NCI-H1436 (cell line): ENCODE measurements at places on chromosomes 5 and 9.
A peak's percentile ranks its signal among the peaks of the same experiment; 100 is the strongest.

GRCh38 chr9:118215549-118215948 lies 511.3 kb downstream of the TLR4 start:
- DNase-seq: no peak

GRCh38 chr9:1804128-1804865 lies 210.8 kb upstream of the SMARCA2 start:
- DNase-seq: no peak

- DNase-seq: no peak
These were observed 90.1 kb upstream of the PITX1 start for GRCh38 chr5:135124128-135124527.

DNA sequence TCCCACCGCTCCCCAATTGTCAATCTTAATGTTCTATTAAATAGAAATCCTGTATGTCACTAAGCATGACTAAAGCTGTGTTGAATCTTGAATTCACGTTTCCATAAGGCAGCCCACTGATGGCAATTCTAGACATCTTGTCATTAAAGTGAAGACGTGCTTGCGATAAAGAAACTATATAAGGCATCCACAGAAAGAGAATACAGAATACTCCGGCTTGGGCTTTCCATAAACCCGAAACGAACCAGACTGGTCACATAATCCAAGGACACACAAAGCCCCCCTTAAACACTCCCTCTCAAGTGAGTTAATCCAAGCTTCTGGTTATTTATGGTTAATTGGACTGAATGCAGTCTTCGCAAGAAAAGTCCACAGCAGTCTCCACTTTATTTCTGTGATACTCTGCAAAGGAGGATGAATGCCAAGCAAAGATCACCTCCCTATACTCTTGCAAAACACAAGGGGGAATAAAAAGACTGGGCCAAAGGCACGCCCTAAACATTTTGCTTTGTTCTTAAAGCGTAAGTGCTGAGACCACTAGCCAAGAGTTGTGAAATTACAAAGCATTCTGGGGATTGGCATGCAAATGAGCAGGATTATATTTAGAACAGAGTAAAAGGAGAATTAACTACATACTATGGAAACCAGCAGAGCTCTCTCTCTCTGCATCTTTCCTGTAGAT lies 54.7 kb downstream of the DPYSL3 start:
- DNase-seq: no peak

DNA sequence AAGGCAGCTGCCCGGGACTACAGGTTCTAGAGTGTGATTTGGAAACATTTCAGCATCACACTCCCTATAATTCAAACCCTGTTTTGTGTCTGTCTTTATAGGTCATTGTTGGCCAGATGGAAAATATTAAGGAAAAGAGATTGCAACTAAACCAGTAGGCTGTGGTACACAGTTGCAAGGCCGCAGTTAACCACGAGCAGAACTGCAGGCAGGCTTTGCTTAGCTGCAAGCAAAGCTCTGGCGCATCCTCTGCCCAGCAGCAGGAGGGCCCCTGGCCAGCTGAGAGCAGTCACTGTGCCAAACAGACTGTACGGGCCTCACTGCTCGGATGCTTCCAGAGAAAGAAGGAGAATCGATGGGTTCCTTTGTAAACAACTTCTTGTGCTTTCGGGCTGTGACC lies 204.5 kb downstream of the DENND1A start:
- DNase-seq: no peak

- no peak for DNase-seq
These were observed 1.3 kb downstream of the FBXL7 start for GRCh38 chr5:15501091-15501791.

DNA sequence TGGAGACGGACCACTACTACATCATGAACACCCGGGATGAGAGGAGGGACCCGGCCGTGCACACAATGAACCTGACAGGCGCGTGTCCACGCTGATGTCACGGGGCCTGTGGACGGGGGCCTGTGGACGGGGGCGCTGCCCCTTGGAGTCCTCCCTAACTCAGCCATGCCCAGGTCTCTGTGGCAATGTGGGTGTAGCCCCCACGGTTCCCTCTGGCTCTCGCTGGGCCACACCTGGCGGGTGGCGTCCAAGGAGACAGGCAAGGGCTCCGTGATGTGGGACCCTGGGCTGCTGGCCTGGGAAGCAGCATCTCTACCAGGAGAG lies 22.1 kb downstream of the PAEP start:
- DNase-seq: no peak

DNA sequence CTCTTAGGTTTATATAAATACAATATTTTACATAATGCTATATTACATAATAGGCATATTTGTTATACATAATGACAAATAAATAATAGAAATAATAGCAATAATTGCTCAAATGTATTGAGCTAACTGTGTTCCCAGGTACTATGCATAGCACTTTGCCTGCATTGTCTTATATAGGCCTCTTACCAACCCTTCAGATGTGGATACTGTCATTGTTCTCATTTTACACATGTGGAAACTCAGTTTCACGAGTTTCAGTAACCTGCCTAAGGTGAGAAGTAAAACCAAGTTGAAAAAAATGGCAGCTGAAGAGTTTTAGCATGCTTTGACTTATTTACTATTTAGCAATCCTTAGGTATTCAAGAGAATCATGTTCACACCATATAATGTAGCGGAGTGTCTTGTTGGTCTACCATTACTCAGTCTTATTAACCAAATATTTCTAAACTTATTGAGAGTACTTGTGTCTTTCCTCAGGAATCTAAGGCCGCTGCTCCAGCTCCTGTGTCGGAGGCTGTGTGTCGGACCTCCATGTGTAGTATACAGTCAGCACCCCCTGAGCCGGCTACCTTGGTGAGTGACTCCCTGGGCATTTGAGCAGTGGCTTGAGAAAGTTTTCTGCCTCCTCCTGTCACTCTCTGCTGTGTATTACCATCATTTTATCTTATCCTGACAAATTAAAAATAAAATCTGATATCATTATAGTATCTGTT lies 57.5 kb downstream of the ERAP1 start:
- no peak for DNase-seq

DNA sequence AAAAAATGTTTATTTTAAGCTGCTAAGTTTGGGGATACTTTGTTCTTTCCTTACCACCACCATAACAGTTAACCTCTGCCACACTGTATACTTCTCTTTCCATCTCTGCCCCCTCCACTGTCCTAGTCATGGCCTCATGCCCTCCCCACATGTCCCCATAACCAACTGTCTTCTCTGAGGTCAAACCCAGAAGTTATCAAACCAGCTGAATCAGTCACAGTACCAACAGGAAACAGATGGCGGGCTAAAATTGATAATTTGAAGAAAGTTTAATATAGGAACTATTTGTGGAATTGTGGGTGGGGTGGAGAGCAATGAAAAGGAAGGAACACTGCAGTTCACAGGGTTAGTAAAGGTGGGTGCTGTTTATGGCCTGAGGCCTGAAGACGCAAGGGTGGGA lies 5.7 kb upstream of the DCTN4 start:
- no peak for DNase-seq

DNA sequence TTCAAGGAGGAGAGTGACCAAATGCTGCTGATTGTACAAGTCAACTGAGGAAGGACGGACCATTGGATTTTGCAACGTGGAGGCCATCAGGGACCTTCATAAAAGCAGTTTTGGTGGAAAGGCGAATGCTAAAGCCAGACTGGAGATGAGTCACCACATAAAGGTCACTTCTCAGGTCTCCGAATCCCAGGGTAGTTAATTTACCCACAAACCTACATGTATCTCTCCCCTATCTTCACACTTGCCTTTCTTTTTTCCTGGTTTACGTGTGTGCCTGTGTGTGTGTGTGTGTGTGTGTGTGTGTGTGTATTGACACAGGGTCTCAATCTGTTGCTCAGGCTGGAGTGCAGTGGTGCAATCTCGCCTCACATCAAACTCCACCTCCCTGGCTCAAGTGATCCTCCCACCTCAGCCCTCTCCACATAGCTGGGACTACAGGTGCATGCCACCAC lies 4.6 kb upstream of the CTNNA1 start:
- DNase-seq: no peak

DNA sequence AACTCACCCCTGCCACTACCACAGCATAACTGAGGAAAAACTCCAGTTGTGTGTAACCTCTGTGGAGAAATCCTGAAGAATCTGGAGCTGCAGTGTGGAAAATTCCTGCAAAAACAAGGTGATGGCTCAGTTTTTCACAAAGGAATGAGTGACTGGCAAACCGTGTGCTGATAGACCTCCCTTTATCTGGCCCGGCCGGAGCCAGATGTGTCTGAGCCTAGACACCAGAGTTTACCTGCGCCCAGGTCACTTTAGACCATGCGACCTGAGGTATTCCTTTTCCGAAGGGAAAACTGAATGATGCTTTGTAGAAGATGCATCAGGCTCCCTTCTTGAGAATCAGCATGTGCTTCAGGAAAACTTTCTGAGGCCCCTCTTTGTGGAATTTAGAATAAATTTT lies 16.2 kb downstream of the SLC25A48 start:
- DNase-seq: no peak

DNA sequence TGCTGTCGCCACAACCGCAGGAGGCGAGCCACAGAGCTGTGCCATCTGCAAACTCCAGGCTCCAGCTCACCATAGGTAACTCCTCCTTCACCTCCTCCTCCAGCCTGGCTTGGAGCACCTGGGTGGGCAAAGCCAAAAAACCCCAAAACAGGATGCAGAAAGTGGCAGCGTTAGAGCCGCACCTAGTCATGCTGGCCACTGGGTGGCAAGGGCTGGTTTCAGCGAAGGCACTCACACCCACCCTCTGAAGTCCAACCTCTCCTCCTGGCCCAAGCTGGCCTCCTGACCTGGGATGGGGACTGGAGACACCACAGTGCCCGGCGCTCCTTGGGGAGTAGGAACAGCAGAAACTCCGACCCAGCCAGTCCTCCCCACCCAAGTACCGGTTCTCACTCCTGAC lies 28.7 kb upstream of the ZNF354B start:
- DNase-seq: no peak

GRCh38 chr5:148999741-149000140 lies 63.1 kb downstream of the SH3TC2 start:
- DNase-seq: no peak

DNA sequence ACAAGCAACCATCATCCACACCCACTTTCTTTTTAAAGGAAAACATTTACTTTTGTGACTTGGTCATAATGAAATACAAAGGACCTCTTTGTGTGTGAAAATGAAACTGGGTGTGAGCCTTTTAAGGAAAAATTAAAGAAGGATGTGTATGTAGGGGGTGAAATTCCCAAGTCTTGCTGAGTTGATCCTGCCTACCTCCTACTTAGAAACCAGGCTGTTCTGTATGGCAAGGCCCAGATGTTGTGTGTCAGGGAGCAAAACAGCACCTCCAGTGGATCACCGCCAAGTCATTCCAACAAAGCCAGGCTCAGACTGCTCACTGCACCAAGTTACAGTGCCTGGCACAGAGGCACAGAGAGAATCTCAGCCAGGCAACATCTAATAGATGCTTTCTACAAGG lies 198.5 kb upstream of the FBN2 start:
- no peak for DNase-seq

DNA sequence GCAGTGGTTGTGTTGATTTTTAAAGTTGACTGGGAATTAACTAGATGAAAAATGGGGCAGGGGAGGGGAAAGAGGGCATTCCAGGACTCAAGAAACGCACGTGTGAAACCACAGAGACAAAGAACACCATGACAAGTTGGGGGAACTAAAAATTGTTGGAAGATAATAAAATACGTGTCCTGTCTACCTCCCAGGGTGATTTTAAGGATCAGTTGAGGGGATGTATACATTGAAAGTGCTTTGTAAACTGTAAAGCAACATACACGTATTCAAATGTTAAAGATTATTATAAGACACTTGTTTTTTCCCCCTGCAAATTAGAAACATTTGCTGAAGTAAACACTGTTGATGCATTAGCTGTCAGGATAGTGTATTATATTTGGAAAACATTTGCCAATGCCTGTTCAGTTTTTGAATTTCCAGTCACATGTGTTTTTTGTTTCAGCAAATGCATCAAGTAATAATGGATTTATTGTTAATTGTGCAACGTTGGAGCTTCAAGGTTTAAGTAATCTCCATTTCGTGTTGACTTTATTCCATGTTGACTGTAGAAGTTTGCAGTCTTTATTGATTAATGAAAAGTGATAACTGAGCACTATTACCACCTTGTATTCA lies 412.7 kb downstream of the ACTL7B start:
- DNase-seq: no peak

GRCh38 chr9:109513871-109514270 lies 15.8 kb upstream of the PTPN3 start:
- no peak for DNase-seq

GRCh38 chr9:137077010-137077747 lies at the start of gene UAP1L1:
TSS of gene UAP1L1 (plus strand) at chr9:137077517. CDS start at chr9:137077533, 16 bp downstream.
- no peak for DNase-seq

DNA sequence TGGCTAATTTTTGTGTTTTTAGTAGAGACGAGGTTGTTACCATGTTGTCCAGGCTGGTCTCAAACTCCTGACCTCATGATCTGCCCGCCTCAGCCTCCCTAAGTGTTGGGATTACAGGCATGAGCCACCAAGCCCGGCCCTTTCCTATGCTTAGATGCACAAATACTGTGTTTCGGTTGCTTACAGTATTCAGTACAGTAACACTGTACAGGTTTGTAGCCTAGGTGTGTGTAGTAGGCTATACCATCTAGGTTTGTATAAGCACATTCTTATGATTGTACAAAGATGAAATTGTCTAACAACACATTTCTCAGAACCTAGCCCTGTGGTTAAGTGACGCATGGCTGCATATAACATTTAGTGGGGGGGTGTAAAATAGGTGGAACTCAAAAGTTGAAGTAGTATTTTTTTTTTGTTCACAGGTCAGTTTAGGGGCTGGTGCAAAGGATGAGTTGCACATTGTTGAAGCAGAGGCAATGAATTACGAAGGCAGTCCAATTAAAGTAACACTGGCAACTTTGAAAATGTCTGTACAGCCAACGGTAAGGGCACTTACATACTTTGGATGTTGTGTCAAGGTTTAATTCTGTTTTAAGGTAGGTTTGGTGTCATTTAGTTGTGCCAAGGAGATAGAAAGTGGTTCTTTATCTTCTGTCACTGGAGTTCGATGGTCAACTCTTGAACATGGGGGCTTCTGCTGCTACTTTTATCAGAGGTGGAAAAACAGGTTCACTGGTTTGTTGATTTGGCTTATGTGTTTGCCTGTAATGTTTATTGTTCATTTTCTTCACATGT lies 3.4 kb downstream of the NPM1 start:
- no peak for DNase-seq

GRCh38 chr9:36980148-36980974 lies 53.7 kb downstream of the PAX5 start:
- DNase-seq: peak; percentile 64

- no peak for DNase-seq
These were observed 539.6 kb upstream of the CLINT1 start for GRCh38 chr5:158398360-158399201.
